M059J (cell line): ENCODE measurements at places on chromosomes 2 and 18.

DNA sequence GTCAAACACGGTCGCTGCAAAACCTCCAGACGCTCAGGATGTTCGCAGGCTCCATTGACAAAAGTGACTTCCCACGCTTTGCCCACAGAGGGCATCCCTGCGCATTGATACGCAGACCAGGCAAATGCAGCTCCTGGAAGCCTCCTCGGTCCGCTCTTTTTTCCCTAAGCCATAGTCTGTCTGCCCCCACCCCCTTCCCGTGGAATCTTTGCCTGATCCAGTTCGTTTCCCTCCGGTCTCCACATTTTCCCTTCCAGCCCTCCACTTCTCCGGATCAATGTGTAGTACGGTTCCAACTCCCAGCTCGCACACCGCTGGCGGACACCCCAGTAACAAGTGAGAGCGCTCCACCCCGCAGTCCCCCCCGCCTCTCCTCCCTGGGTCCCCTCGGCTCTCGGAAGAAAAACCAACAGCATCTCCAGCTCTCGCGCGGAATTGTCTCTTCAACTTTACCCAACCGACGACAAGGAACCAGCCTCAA lies at the start of gene DCC:
Gene DCC, plus strand, starts transcription at position 307 of the 481 bp plus-strand sequence. CDS start 591 bp downstream, outside the sequence.
- DNase-seq: peak; percentile 16

- no peak for DNase-seq
These were observed 43.4 kb upstream of the LRP1B start for GRCh38 chr2:142174176-142174575.

- DNase-seq: no peak
These were observed 1232.0 kb upstream of the FAM98A start for GRCh38 chr2:34831096-34831495.

DNA sequence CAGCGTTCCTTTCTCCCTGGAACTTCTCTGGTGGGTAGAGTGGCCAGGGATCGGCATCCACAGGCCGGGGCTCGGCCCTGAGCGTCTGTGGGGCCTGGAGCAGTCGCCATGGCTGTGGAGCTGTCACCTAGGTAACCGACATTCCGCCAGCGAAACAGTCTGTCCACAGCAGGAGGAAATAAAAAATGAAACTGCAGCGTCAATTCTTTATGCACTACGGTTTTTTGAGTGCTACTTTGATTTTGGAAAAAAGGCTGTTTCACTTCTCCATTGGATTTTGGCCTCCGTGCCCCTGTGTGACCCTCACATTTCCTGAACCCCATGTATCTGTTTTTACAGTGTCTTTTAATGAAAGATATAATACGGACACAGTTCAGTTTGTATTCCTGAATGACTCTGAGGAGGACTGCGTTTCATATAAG lies 163.4 kb downstream of the LDLRAD4 start:
- peak; percentile 73 for DNase-seq

GRCh38 chr2:7358865-7359447 lies 441.7 kb downstream of the RNF144A start:
- no peak for DNase-seq

DNA sequence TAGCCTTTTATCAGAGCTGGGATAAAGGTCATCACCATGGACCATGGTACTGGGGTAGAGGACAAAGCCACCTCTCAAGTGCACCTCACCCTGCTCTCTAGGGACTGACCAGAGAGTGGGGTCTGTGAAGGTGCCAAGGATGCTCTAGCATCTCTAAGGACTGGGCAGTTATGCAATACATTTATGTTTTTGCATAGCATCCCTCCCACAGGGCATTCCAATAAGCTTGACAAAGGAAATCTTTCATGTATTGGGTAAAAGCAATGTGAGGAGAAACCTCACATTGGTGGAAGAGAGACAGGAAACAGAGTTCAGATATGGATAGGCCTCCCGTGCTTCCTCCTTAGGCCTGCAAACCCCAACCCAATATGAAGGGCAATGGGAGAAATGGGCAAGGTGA lies 31.6 kb downstream of the STK39 start:
- DNase-seq: no peak

DNA sequence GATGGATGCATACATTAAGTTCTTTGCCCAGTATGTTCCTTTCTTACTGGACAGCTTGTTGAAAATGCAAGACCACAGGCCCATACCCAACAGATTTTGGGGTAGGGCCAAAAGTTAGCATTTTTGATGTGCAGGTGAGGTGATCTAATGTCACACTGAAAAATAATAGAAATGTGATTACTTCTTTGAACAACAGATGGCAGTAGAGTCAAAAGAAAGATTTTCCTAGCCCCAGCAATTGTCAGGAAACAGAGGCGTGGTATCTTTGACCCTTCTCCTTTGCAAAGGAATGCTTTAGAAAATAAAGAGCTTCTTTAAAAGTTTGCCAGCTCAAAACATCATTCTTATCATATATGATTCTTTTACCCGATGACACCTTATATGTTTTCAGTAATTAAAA lies 343.6 kb upstream of the SYT4 start:
- DNase-seq: peak; percentile 43

- DNase-seq: peak; percentile 48
These were observed 111.3 kb upstream of the REV1 start for GRCh38 chr2:99600981-99601651.

- DNase-seq: peak; percentile 30
These were observed 7.3 kb downstream of the MMADHC start for GRCh38 chr2:149579972-149580882.

GRCh38 chr2:109238580-109238979 lies 109.6 kb downstream of the SH3RF3 start:
- peak; percentile 71 for DNase-seq

DNA sequence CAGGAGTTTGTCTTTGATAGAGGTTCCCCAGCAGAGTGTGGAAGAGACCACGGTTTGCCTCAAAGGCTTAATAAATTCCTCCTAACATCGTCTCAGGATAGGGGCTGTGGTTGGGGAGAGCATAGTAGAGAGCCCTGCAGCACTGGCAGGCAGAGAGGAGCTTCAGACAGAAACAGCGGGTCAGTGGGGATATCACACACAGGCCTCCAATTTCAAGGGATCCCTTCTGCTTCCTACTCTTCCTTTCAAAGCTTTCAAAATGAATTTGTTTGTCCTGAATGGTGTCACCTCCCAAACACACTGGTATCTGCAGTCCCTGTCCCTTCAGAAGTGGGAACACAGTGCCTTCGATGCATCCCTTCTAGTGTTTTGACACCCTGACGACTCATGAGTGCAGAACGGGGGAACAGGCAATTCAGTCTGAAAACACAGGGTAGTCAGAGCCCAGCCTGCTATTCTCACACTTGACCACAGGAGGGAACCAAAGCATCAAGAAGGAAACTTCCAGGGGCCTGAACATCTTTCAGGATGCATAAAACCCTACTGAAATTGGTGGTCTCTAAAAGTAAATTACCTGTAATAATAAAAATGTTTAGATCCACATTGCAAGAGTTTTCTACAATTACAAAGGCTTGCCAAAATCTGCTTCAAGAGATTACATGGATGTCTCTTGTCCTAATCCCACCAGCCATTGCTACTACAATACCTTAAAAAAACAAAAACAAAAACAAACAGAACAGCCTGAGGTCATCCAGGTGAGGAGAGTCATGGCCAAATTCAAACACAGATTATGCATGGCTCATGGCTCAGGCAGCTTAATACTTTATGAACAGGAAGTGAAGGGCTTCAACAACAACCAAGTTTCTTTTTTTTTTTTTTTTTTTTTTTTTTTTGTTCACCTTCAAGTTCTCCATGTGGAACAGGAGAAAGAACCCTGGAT lies 49.8 kb downstream of the SLC14A2 start:
- peak; percentile 59 for DNase-seq

GRCh38 chr18:37107748-37108522 lies 279.0 kb downstream of the KIAA1328 start:
- DNase-seq: no peak
